ENCODE measurements at places on chromosomes 3 and 15. TPM values are rescaled to one million over a fixed set of nuclear protein-coding genes. Genes with fewer than 3 reads are reported as not detected.

DNA sequence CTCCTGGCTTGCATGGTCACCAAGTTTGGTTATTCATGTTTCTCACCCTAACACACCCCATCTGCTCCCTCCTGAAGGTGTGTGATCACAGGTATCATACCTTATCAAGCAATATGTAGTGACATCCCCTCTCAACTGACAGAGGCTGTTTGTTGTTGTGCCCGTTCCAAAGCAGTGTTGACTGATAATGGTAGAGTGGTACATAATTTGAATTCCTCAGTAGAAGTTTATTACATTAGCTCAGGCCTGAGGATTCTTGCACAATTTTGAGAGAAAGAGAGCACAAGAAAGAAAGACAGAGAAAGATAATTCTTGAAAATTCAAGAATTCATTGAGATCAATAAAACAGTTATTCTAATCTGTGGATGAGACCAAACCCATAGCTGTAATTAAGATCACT lies 69.1 kb upstream of the SATB1 start:
- DNase-seq = no peak

- DNase-seq = no peak
Observed at GRCh38 chr15:61893146-61893545, 167.1 kb downstream of the VPS13C start.

DNA sequence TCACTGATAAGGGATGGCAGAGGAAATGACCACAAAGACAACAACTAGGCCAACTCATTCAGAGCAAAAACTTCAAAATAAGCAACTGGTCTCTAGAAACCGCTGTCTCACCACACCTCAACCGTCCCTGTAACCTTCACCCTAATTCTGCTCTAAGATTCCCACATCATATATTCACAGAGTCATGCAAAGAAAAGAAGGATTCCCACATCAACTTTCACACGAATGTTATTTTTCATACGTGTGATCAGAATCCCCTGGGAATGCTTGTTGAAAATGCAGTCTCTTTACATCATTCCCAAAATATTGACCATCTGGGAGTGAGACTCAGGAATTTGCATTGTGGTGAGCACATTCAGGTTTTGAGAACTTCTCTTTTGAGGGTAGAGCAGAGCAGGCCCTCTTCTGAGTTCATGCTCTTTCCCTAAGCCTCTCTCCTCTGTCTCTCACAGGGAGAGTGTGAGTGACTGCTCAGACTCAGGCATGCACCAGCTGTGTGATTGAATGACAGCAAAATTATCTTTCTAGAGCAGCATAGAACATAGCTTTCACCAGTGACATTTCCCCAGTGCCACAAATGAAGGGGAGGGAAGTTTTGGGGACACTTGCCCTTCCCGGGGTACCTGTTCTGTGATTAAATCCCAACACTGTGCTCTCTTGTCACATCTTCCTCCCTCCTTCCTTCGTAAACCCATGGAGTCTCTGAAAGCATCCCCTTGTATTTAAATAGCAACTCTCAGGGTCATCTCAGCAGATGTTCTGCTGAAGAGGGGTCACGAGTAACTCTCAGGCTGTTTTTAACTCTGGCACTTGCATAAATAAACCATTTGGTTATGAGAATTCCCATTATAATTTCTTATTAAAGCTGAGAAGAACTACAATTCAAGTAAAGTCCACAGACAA lies 170.9 kb downstream of the PLCL2 start:
- no peak for DNase-seq

- DNase-seq = peak; percentile 70
Observed at GRCh38 chr15:71440489-71441110, 325.3 kb downstream of the THSD4 start.

The CSTA gene
- not detected for total RNA-seq

- no peak for DNase-seq
Observed at GRCh38 chr15:101366853-101367252, 71.8 kb upstream of the SNRPA1 start.

DNA sequence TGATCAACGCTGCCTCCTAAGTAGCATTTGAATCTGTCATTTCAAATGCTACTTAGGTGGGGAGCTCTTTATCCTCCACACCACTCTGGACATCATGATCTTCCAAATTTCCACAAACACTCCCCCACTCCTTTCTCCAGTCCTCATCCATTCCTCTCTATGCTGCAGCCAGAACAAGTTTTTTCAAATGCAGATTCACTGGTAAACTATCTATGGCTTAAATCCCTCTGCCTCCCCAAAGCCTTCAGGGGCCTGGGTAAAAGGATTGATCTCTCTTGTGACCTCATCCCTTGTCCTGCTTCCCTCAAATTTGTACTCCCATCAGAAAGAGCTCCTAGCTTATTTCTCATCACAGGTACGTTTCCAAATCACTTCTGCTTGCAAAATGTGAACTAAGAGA lies 1.3 kb upstream of the AEN start:
- no peak for DNase-seq

DNA sequence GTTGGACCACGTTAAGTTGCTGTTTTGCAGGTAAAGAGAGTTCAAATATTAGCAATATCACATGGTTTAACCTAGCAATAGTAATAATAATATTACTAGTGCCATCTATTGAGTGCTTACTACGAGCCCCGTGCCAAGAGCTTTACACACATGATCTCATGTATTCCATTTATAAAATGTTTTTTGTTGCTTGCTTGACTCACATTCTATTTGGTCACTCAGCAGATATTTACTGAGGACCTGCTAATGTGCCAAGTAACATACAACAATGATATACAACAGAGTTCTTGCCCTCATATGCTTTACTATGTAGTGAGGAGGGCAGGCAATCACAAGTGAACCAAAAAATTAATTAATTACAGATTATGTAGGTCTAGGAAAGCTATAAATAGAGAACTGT lies 36.7 kb downstream of the CTDSPL start:
- DNase-seq = no peak

GRCh38 chr15:67216859-67217258 lies 37.6 kb downstream of the AAGAB start:
- no peak for DNase-seq

DNA sequence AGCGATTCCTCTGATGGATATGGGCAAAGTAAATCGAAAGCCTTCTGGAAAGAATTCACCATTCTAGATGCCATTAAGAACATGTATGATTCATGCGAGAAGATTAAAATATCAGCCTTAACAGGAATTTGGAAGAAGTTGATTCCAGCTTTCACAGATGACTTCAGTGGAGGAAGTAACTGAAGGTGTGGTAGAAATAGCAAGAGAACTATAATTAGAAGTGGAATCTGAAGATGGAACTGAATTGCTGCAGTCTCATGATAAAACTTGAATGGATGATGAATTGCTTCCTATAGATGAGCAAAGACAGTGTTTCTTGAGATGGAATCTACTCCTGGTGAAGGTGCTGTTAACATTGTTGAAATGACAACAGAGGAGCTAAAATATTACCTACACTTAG lies 30.1 kb upstream of the TBC1D23 start:
- no peak for DNase-seq

DNA sequence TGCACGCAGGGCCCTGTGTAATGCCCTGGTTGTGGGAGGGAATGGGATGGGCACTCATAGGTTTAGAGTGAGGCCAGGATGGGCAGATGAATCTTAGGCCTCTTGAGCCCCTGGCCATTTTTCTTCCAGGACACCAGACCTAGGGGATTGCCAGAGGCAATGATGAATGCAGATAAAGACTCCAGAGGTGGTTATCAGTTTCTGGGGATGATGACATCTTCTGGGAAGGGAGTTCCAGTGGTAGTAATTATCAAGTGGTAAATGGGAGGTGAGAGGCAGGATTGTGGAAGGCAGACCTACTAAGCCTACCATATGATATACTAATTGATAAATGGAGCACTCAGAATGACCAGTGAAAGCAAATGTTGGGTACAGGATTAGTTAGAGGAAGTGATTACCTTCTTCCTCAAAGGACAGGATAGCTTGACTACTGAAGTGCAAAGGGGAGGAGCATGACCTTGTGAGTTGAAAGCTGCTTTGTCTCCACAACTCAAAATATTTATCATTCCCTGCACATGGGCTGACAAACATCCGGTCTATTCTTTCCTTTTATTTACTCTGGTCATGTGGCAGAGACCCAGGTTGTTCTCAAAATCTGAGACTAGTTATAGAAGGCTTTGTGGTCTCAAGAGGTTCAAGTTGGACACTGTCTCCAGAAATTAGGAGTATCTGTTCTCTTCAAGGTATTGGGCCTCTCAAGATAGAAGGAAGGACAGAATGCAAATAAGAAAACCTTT lies 10.2 kb upstream of the MAPK6 start:
- peak; percentile 61 for DNase-seq

The RAB7A gene
- total RNA-seq = 47.4 TPM

The FANCD2 gene
- total RNA-seq = 11.3 TPM

GRCh38 chr3:156964577-156964976 lies 138.4 kb downstream of the LEKR1 start:
- no peak for DNase-seq

The PEX5L gene
- not detected for total RNA-seq

- no peak for DNase-seq
Observed at GRCh38 chr3:58102976-58103451, 94.8 kb downstream of the FLNB start.

DNA sequence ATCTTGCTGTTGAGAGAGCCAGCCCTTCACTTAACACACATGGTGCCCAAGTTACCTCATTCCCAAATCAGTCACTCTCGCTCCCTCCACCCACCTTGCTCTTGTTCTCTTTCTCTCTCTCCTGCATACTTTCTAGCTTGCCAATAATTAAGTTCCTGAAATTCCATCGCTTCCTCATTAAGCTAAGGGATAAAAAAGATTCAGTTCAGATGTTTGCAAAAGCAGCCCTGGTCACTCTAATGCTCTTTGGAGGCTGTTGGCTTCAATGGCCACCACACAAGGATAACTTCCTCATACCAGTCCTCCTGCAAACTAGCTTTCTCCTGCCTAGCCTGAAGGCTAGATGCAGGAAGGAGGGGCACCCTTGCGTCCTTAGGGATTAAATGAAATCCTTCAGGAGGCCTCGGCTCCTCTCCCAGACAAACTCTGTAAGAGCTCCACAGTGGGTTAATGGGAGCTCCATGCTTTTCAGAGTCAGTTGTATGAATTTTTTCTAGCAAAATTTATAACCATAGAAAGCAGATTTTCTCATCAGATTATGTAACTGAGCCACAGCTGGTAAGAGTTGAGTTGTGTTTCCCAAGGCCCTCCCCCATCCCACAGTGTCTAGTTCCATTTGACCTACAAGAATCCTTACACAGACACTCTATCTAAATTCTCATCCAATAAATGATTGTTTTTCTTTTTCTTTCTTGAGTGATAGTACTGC lies 176.6 kb upstream of the TRIM42 start:
- DNase-seq = no peak

DNA sequence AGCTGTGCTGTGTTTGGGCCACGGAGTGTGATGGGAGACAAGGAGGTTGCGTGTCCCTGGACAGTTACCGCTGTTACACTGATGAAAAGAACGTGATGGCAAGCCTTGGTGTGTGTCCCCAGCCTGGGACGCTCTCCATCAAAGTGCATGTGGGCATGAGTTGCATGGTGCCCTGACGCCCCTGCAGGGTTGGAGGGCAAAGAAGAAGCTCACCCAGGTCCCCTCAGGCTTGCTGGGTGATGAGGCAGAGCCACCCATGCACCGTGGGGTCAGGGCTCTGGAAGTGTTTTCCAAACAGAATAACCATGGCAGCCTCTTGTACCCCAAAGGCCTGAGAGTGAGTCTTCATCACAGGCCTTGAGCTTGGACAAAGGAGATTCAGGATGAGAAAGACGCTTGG lies 189.2 kb downstream of the ATP10A start:
- DNase-seq = no peak

The KBTBD13 gene
- not detected for total RNA-seq

- DNase-seq = peak; percentile 79
Observed at GRCh38 chr15:70708839-70709238, 54.5 kb downstream of the UACA start.

DNA sequence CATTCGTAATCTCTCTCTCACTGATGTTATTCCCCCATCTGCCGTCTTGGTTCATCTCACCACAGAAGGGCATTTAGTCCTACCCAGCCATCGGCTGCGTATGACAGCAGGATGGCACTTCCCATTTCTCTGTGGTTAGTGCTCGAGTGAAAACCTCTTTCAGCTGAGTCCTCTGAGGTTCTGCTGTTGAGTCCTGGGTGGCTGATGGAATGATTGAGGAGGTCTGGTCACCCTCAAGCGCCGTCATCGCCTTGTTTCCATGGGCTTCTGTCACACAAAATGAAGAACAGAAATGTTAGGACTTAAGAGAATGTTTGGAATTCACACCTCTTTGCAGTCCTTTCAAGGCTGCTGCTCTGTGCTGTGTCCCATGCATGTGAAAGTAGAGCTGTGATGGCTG lies 9.4 kb upstream of the SACM1L start:
- no peak for DNase-seq

GRCh38 chr3:157113832-157114505 lies 46.0 kb downstream of the CCNL1 start:
- no peak for DNase-seq

DNA sequence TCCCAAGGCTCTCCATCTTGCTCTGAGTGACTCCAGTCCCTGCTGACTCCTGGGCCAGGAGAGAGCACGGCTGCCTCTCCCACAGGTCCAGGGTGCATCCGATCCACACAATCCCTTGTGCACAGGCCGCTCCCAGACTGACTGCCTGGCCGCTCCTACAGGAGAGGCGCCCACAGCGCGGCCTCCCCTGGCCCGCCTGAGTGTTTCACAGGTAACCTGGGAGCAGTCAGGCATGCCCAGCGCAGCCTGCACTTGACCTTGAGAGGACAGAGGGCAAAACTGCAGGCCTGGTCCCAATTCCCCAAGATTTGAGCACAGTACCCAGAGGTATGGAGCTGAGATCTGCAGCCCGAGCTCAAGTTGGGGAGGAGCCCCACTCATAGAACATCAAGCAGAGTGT lies 490.2 kb downstream of the CNTN6 start:
- no peak for DNase-seq

- no peak for DNase-seq
Observed at GRCh38 chr3:151232991-151233390, 30.0 kb upstream of the GPR171 start.

DNA sequence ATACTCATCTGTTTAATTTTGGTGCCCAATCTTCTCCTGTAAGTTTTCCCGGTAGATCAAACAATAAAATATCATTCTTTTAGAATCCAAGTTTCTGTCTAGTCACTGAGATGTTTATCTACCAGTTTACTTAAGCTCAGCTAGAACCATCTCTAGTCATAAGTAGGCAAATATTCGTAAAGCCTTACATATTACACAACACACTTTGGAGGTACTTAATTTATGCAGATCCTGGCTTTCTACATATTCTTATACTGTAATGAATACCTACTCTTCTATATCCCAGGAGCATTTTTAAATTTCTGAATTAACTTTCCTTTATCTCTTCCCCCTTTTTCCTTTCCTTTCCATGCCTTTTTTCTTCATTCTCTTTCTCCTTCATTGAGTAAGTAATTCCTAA lies 185.9 kb upstream of the ZBTB20 start:
- no peak for DNase-seq

DNA sequence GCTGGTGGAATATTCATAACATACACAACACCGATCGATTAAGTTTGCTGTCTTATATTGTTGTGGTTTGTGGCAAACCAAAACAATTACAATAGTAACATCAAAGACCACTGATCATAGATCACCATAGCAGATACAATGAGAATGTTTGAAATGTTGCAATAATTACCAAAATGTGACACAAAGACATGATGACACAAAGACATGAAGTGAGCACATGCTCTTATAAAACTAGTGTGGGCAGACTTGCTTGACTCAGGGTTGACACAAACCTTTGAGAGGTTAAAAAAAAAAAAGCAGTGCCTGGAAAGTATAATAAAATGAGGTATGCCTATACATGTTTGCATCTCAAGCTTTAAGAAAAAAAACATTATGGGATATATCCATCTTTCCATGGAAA lies 130.3 kb downstream of the NR1I2 start:
- DNase-seq = no peak

- peak; percentile 100 for DNase-seq
Observed at GRCh38 chr3:43394041-43394554, 107.8 kb downstream of the SNRK start.

The CCDC174 gene
- 6.4 TPM for total RNA-seq

All from dermis microvascular lymphatic vessel endothelial cell (primary cell).